ENCODE measurements at places on chromosomes 16 and 17. TPM values are rescaled to one million over a fixed set of nuclear protein-coding genes. Genes with fewer than 3 reads are reported as not detected.

DNA sequence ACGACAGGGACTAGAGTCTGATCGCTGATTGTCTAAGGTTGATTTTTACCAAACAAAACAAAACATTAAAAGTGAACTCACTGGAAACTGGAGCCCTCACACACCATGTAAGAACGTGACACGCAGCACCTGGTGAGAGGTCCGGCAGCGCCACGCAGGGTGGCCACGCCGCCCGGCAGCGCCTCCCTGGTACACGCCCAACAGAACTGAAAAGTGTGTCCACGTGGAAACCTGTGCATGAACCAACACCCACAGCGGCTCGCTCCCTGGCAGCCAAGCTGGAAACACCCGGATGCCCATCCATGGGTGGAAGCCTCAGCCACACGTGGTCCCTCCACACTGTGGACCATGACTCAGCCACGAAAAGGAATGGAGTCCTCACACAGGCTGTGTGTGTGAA lies 9.1 kb downstream of the GALNS start:
- no peak for DNase-seq

GRCh38 chr17:38541281-38541680 lies 64.5 kb downstream of the SRCIN1 start:
- no peak for DNase-seq

- DNase-seq, result no peak
These were observed 138.1 kb downstream of the TRIM37 start for GRCh38 chr17:58968426-58969061.

GRCh38 chr17:58436245-58436644 lies 18.9 kb upstream of the RNF43 start:
- DNase-seq, result no peak

DNA sequence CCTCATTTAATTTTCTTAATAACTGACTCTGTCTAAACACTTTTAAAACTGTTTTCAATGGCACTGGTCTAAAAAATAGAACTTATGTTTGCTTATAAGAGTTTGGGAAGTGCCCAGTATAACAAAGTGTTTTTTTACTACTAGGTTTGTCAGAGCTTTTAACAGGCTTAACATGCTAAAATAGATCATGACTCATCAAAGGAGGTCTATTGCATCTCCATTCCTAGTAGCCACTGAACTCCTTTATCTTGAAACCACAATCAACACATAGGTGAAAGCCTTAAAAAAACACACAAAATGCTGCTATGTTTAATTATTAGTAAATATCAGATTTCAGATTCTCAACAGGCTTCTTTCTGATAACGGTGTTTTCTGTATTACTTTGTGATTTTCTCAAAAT lies 196.4 kb upstream of the KIF2B start:
- DNase-seq, result peak; percentile 33

DNA sequence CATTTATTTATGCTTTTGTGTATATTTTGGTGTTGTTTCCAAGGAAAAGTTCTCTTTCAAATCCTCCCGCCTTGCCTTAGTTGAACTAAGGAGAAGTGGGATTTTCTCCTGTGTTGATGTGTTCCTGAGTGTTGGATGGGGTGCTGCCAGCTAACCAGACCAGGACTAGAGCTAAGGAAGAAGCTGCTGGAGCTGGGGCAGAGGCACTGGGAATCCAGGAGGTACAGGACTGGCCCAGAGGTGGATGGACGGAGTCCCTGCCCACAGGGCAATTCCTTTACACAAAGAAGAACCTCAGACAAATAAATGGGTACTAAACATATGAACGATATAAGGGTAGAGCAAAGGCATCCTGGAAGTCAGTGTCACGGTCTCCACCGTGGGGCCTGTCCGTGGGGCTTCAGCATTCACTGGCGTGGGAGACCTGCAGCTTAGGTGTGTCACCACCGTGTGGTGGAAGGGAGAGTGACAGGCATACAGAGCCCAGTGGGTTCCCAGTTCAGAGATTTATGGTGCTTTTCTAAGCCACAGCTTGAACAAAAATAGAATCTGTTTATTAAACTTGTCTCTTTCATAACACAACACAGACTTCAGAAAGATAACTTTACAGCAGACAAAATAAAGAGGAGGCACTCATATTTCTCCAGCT lies 270.7 kb downstream of the NTN1 start:
- no peak for DNase-seq

MT1A gene
- not detected for polyA plus RNA-seq

CCT6B gene
- 2.6 TPM for polyA plus RNA-seq

RBFOX1 gene
- 31.6 TPM for polyA plus RNA-seq

NPIPB2 gene
- 3.1 TPM for polyA plus RNA-seq

Data from muscle of back (tissue), 13 donors.